ENCODE measurements at places on chromosomes 3 and 15. TPM values are rescaled to one million over a fixed set of nuclear protein-coding genes. Genes with fewer than 3 reads are reported as not detected.

Gene KBTBD12
- not detected for total RNA-seq

Gene ATRIP
- total RNA-seq, result 15.6 TPM

Gene DUOXA2
- not detected for total RNA-seq

Gene CDAN1
- total RNA-seq, result 18.2 TPM

Gene HEG1
- 7.4 TPM for total RNA-seq

Gene TAMM41
- total RNA-seq, result 30.2 TPM

Gene CCR3
- total RNA-seq, result not detected

Gene SUSD5
- total RNA-seq, result not detected

Gene RNF123
- 35.2 TPM for total RNA-seq

Gene WDR49
- 0.31 TPM for total RNA-seq

Gene LRRIQ4
- total RNA-seq, result 0.22 TPM

DNA sequence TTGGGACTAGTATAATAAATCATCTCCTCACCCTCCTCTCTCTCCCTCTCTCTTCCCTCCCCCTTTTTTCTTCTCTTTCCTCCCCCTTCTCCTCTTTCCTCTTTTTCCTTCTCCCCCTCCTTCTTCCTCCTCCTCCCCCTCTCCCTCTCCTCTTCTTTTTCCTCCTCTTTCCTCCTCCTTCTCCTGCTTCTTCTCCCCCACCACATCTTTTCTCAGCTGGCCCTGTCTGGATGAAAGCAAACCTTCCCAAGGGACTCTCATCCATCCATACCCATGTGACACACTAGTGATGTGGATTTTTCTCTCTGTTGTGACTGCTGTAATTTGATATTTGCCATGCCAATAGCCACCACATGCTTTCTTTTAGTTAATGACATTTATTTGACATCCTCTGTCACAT, 127.2 kb downstream of the EBLN2 start:
- H3K4me3 ChIP-seq, result no peak overlapping the region
- H3K27me3 ChIP-seq, result peaks cover 23% of the 10 kb centered on the region
- no peak for DNase-seq
- no peaks in the 10 kb centered on the region for H3K36me3 ChIP-seq
- no peaks in the 10 kb centered on the region for H3K4me1 ChIP-seq

- H3K27me3 ChIP-seq, result no peaks in the 10 kb centered on the region
- H3K4me1 ChIP-seq, result peaks cover 51% of the 10 kb centered on the region
- H3K36me3 ChIP-seq, result peaks cover 5% of the 10 kb centered on the region
- no peak overlapping the region for H3K27ac ChIP-seq
- no peak for DNase-seq
Measured at GRCh38 chr3:11591002-11591355, 52.7 kb downstream of the VGLL4 start.

- peaks cover 29% of the 10 kb centered on the region for H3K4me1 ChIP-seq
- H3K4me3 ChIP-seq, result peak overlapping the region; percentile 86
- DNase-seq, result peak; percentile 46
- H3K36me3 ChIP-seq, result peaks cover 10% of the 10 kb centered on the region
- peaks cover 7% of the 10 kb centered on the region for H3K27me3 ChIP-seq
Measured at GRCh38 chr3:38039899-38040261, 872 bp downstream of the DLEC1 start.

DNA sequence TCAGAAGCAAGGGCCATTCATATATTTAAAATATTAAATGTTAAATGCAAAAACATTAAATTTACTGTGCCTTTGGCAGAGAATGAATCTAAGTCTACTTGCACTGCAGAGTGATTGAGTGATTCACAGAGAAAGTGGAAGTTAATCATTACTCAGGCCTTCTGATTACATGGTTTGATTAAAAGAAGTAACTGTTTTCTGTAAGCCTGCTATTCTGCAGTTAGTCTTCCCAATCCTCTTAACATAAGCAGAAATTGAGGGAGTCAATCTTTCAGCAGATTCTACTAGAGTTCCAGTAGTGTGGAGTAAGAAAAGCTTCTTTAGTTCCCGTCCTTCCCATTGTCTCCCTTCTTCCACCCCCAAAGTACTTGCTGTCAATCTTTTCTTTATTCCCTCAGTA, 1.5 kb downstream of the NLGN1 start:
- peaks cover 34% of the 10 kb centered on the region for H3K4me1 ChIP-seq
- no peak overlapping the region for H3K4me3 ChIP-seq
- no peaks in the 10 kb centered on the region for H3K36me3 ChIP-seq
- DNase-seq, result no peak
- no peak overlapping the region for H3K27ac ChIP-seq
- H3K27me3 ChIP-seq, result peaks cover 51% of the 10 kb centered on the region

- no peaks in the 10 kb centered on the region for H3K27me3 ChIP-seq
- no peak overlapping the region for H3K4me3 ChIP-seq
- no peak overlapping the region for H3K27ac ChIP-seq
- no peak for DNase-seq
Measured at GRCh38 chr15:27665002-27665401, 434.1 kb downstream of the OCA2 start.

DNA sequence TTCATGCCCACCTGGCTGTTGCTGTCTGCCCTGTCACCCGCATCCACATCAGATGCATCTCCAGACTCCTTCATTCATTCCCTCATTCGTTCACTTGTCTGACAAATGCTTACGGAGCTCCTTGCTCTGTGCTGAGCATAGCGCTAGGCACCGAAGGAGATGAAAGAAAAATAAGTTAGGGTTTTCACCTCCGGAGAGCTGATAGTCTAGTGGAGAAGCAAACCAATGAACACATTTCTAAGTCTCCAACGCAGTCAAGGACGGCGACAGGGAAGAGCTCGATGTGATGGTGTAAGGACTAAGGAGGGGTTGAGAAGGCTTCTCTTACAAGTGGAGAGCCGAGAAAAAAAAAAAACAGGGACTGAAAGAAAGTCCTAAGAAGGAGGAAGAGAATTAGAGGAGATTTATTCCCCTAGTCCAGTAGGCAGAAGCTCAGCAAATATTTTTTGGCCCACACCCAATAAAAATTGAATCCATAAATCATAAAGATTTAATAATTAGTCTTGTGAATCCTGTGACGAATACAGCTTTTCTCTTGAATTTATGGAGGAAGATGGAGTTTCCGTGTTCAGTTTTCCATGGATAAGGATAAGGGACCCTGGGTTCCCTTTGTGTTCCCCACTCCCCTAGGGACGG, 127.2 kb upstream of the DLG1 start:
- peaks cover 13% of the 10 kb centered on the region for H3K27me3 ChIP-seq
- H3K27ac ChIP-seq, result no peak overlapping the region
- H3K4me3 ChIP-seq, result no peak overlapping the region
- DNase-seq, result no peak
- H3K4me1 ChIP-seq, result peaks cover 26% of the 10 kb centered on the region

GRCh38 chr3:45509038-45509767, 85.3 kb upstream of the LIMD1 start:
- H3K4me3 ChIP-seq, result no peak overlapping the region
- H3K36me3 ChIP-seq, result peaks cover 2% of the 10 kb centered on the region
- no peaks in the 10 kb centered on the region for H3K27me3 ChIP-seq

GRCh38 chr15:59116141-59116540, 11.2 kb downstream of the CCNB2 start:
- H3K27ac ChIP-seq, result no peak overlapping the region
- no peak for DNase-seq
- H3K4me1 ChIP-seq, result no peaks in the 10 kb centered on the region
- H3K27me3 ChIP-seq, result no peaks in the 10 kb centered on the region

GRCh38 chr3:185718736-185719593, 105.9 kb downstream of the IGF2BP2 start:
- DNase-seq, result no peak
- no peak overlapping the region for H3K4me3 ChIP-seq
- no peak overlapping the region for H3K27ac ChIP-seq

DNA sequence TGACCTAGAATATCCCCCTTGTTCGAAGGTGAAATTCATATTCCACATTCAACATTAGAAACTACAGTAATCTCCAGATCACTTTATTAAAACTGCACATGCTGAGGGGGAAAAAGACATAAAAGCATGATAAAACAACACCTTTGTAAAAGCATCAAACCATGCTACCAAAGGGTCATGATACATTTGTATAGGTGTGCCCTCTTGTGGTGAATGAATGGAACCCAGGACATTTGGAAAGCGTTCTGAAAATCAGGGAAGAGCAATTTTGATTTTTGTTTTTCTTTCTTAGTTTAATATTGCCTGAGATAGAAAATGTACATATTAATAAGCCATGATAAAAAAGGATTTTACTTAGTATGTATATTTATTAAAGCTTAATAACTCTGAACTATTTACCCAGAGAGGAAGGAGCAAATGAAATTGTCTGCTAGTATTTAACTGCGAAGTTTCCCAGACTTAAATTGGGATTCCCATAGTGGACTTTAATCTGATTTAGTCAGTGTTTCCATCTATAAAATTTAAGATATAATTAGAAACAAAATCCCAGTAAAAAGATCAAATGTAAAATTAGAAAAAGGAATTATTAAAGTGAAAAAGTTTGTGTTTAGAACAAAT, 105.8 kb upstream of the ARL6 start:
- H3K4me3 ChIP-seq, result no peak overlapping the region
- H3K4me1 ChIP-seq, result no peaks in the 10 kb centered on the region
- H3K27me3 ChIP-seq, result peaks cover 12% of the 10 kb centered on the region
- no peak overlapping the region for H3K27ac ChIP-seq
- H3K36me3 ChIP-seq, result no peaks in the 10 kb centered on the region
- DNase-seq, result no peak

GRCh38 chr3:49412632-49413337, 562 bp downstream of the TCTA start:
- peaks cover 7% of the 10 kb centered on the region for H3K36me3 ChIP-seq
- H3K27ac ChIP-seq, result peak overlapping the region; percentile 96
- peak overlapping the region; percentile 98 for H3K4me3 ChIP-seq
- H3K4me1 ChIP-seq, result peaks cover 78% of the 10 kb centered on the region

- H3K4me1 ChIP-seq, result peaks cover 27% of the 10 kb centered on the region
- H3K36me3 ChIP-seq, result peaks cover 7% of the 10 kb centered on the region
- no peak overlapping the region for H3K27ac ChIP-seq
- no peaks in the 10 kb centered on the region for H3K27me3 ChIP-seq
Measured at GRCh38 chr3:106348139-106348690, 479.4 kb upstream of the CBLB start.

GRCh38 chr3:65732051-65732935, 306.4 kb downstream of the MAGI1 start:
- no peaks in the 10 kb centered on the region for H3K27me3 ChIP-seq
- H3K4me3 ChIP-seq, result no peak overlapping the region
- H3K27ac ChIP-seq, result no peak overlapping the region
- no peaks in the 10 kb centered on the region for H3K36me3 ChIP-seq
- H3K4me1 ChIP-seq, result no peaks in the 10 kb centered on the region
- peak; percentile 20 for DNase-seq

GRCh38 chr3:153052096-153052460, 109.9 kb upstream of the RAP2B start:
- no peak for DNase-seq
- H3K4me3 ChIP-seq, result no peak overlapping the region
- no peaks in the 10 kb centered on the region for H3K36me3 ChIP-seq
- no peaks in the 10 kb centered on the region for H3K4me1 ChIP-seq

DNA sequence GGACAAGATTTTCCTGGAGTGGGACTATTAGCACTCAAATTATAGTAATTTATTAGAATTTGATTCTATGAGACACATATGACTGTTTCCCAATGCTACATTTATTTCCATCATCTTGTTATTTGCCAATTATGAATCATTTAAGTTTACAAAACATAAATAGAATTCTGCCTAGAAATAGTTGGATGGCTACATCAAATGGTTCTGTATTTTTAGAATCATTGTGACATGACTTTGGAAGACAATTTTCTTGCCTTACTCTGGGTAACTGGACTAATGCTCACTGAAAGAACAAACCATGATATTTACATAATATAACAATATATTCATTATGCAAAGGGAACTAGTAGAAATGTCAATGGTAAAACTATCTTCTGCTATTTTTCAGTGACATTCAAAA, 173.5 kb downstream of the ZIC1 start:
- H3K27ac ChIP-seq, result no peak overlapping the region
- no peaks in the 10 kb centered on the region for H3K36me3 ChIP-seq
- H3K27me3 ChIP-seq, result no peaks in the 10 kb centered on the region

DNA sequence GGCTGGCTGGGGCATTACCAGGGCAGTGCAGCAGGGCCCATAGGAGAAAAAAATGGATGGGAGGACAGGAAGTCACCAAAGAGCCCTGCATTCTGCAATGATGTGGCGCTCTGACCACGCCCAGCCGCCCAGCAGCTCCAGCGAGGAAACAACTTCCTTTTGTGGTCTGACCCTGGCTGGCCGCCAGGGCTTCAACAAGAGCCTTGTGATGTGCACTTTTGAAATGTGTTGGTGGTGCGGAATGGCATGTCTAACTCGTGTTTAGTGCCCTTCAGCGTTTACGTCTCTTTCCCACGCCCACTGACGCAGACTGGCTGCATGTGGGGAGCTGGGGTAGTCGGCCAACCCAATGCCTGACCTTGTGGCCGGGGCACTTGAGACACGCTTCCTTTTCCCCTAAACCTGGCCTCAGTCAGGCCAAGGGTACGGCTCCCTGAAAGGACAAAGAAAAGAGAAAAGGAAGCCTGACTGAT, 81.9 kb upstream of the CTNNB1 start:
- peaks cover 28% of the 10 kb centered on the region for H3K4me1 ChIP-seq
- peak overlapping the region; percentile 45 for H3K27ac ChIP-seq
- no peaks in the 10 kb centered on the region for H3K27me3 ChIP-seq
- H3K36me3 ChIP-seq, result no peaks in the 10 kb centered on the region
- peak overlapping the region; percentile 58 for H3K4me3 ChIP-seq
- peak; percentile 88 for DNase-seq

GRCh38 chr3:12430086-12430485, 54.2 kb upstream of the TSEN2 start:
- H3K4me1 ChIP-seq, result peaks cover 10% of the 10 kb centered on the region
- no peak for DNase-seq
- H3K4me3 ChIP-seq, result no peak overlapping the region
- H3K27me3 ChIP-seq, result peaks cover 36% of the 10 kb centered on the region
- H3K36me3 ChIP-seq, result no peaks in the 10 kb centered on the region

GRCh38 chr3:88005066-88005465, 53.7 kb downstream of the CGGBP1 start:
- H3K27ac ChIP-seq, result no peak overlapping the region
- peaks cover 5% of the 10 kb centered on the region for H3K4me1 ChIP-seq
- H3K36me3 ChIP-seq, result no peaks in the 10 kb centered on the region
- H3K27me3 ChIP-seq, result no peaks in the 10 kb centered on the region

DNA sequence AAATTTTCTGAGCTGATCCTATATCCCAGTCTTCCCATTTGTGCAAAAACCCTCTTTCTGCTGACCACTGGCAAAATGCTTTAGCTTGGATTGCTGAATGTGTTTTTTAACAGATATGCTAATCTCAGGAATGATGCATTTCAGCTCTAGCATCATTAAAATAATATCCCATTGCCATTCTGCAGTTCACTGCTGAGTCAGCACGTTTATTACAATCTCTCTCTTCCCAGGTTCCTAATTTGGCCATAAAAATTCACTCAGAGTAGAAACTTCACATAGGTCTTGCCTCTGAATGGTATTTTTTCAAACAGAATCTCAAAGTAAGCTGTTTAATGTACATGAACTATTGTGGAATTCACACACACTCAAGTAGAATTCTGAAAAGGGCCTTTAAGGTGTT, 509.6 kb upstream of the SUCLG2 start:
- no peak overlapping the region for H3K4me3 ChIP-seq
- no peaks in the 10 kb centered on the region for H3K36me3 ChIP-seq
- no peaks in the 10 kb centered on the region for H3K4me1 ChIP-seq
- DNase-seq, result no peak

GRCh38 chr3:65938676-65939075, 100.0 kb downstream of the MAGI1 start:
- H3K27ac ChIP-seq, result no peak overlapping the region
- H3K4me3 ChIP-seq, result no peak overlapping the region
- no peak for DNase-seq
